Effector memory CD4-positive, alpha-beta T cell (primary cell): ENCODE measurements at places on chromosomes 11 and 22.

DNA sequence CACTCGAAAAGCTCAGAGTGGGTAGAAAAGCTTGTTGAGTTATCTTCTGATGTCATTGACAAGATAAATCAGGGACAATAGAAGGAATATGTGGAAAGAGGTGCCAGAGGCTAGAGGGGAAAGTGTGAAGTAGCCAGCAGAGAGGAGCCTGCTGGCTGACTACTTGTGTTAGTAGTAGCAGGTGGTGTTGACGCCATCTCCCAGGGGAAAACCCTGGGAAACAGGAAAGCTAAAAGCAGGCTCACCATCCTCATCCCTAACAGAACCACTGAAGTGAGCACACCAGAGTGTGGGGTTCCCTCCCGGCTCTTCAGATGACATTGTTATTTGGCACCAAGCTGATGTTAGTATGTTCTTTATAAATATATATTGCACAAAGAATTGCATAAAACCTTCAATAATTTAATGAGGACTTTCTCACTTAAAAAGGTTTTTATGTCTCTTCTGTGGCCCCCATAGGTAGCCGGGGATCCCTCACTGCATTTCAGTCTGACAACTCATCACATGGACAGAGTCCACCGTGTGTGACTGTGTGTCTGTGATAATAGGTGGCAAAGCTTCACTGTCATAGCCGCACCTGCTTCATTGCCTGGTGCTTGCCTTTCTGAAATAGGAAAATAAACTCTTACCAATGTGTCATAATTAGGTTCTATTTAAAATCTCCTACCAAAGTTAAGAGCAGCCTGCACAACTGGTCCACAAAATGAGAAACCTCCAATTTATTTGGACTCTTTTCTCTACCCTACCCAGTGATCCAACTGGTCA, 63.2 kb upstream of the TOP3B start:
- no peak for DNase-seq

- DNase-seq: no peak
Observed at GRCh38 chr22:36901411-36902142, 11.9 kb upstream of the CSF2RB start.

- DNase-seq: no peak
Observed at GRCh38 chr11:62245271-62245753, 3.3 kb downstream of the SCGB1D2 start.

- DNase-seq: no peak
Observed at GRCh38 chr11:133041928-133042882, 490.1 kb downstream of the OPCML start.

- DNase-seq: no peak
Observed at GRCh38 chr11:132941024-132941646, 591.2 kb downstream of the OPCML start.

DNA sequence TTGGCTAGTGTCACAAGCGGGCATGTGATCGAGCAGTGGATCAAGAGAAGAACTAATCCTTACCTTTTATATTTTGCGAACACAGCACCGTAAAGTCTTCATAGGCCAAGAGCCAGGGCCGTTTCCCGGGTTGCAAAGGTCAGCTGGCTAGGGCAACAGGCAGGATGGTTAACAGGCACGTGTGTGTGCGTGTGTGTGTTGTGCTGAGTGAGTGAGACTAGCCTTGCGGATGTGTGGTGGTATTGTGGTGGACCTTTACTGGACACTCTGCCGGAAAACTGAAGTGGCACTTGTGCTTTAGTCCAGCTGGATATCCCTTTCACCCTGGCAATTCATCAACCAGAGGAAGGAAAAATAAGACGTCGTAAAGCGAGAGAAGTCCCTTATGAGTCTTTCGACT, 176.7 kb downstream of the BCR start:
- no peak for DNase-seq

DNA sequence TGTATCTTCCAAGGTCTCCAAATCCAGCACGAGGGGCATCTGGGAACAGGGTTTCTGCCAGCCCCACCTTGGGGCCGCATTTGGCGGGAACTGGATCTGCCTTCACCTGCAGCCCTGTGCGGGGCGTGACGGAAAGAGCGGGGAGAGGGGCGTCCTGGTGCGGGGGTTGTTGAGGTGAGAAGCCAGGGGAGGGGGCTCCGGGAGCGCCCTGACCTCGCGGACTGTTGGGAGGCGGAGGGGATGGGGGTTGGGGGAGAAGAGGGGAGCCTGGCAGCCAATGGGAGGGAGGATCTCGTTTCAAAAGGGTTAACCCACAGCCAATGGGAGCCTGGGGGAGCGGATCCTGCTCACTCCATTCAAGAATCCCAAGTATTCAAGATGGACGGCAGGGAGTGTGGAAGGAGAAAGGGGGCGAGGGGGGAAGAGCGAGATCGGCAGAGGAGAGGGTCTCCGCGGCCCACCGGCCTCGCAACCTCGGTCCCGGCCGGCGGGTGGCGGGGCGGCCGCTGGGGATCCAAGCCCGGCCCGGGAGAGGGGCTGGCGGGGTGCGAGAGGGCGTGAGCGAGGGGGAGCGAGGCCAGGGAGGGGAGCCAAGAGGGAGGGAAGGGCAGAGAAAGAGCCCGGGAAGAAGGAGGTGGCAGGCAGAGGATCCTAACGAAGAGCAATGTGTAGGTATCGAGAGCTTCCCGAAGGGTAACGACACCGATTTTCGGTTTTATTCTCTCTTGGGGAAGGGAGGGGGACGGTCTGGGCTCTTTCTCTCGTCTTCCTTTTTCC, 11.5 kb downstream of the YPEL4 start:
- no peak for DNase-seq

- DNase-seq: no peak
Observed at GRCh38 chr11:68509066-68509465, 48.5 kb downstream of the PPP6R3 start.

- no peak for DNase-seq
Observed at GRCh38 chr22:46592390-46592872, 27.8 kb upstream of the GRAMD4 start.

DNA sequence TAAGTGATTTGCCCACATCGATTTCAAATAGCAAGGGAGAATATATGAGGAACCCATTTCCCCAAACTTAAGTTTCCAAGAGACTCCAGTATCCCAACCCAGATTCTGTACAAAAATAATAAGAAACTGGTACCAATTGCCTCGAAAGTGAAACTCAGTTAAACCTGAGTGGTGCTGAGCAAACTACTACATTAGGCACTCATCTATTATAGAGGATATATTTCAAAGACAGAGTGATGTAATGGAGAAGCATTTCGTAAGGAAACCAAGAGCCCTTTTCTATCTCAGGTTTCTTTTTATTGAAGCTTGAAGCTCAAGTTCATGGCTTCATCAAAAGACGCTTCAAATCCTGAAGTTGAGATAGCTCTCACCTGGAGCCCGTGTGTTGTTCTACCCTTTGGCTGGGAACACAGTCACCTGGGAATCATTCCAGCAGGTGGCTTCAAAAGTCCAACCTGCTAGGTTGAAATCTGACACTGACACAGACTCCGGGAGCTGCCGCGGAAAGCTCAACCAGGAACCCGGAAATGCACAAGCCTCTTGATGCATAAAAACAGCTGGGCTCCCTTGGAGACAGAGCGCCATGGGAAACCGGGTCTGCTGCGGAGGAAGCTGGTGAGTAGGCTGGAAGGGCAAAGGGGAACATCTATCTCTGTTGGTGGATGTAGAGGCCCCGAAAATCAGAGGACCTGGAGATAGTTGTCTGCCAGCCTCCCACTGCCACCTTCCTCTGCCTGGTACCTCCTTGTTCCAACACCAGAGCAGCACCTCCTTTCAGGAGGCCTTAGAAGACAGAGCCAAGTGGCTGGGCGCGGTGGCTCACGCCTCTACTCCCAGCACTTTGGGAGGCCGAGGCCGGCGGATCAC, at the start of gene C11orf52:
C11orf52 (plus strand) TSS at position 524 of the 867 bp plus-strand sequence; CDS start at position 584, 60 bp downstream.
- DNase-seq: no peak

DNA sequence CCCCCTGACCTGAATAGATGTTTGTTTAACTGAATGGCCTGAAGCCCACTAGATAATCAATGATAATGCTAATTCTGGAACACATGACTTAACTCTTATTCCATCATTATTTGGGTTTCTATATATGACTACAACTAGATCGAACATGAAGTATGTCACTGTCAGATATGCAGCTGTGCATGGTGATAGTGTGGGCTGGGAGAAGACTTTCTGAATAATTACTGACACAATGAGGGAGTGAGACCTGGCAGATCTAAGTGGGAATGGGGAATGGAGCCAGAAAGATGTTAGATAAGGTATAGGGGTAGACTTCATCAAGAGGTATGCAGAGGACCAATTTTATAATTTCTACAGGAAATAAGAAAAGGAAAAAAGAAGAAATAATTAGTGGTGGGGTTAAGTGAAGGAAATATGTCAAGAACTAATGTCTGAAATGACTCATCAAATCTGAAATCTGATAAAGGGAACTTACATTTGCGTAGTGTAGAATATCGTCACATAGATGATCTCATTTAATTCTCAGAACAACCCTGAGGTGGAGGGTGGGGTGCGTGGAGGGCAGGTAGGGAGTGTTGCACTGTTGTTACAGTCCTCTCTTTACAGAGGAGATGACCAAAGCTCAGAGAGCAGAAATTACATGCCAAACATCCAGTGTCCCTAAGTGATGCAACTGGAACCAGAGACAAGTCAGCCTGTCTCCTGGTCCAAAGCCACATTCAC, 68.2 kb upstream of the EED start:
- DNase-seq: no peak

GRCh38 chr11:33266393-33267215, 9.4 kb downstream of the HIPK3 start:
- no peak for DNase-seq

DNA sequence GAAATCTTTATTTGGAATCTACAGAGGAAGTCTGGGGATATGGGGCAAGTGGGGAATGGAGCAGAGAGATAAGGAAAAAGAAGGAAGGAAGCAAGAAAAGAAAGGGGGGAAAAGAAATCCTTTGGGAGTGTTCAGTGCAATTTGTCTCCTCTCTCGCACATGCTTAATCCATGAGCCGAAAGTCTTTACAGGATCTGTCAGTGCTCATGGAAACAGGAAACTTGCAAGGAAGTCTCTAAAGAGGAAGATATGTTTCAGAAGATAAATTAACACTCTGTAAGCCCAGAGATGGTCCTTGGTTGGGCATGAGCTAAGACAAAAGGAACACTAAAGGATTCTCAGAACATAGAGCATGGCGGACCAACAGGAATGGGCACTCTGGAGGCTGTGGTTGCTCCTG, 47.9 kb upstream of the FLI1 start:
- no peak for DNase-seq

DNA sequence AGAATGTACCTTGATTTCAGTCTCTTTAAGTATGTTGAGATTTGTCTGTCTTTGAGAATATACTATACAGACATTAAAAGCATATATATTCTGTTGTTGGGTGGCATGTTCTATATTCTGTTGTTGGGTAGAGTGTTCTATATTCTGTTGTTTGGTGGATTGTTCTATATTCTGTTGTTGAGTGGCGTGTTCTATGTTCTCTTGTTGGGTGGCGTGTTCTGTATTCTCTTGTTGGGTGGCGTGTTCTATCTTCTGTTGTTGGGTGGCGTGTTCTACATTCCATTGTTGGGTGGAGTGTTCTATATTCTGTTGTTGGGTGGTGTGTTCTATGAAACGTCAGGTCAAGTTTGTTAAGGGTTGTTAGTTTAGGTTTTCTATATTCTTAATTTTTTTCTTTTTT, 27.1 kb upstream of the CTTN start:
- DNase-seq: no peak

- no peak for DNase-seq
Observed at GRCh38 chr11:1701091-1701807, 4.3 kb downstream of the KRTAP5-6 start.

GRCh38 chr11:5992604-5993251, 5.9 kb upstream of the OR52L1 start:
- DNase-seq: no peak

GRCh38 chr11:44928816-44929215, 21.9 kb downstream of the TP53I11 start:
- DNase-seq: no peak

DNA sequence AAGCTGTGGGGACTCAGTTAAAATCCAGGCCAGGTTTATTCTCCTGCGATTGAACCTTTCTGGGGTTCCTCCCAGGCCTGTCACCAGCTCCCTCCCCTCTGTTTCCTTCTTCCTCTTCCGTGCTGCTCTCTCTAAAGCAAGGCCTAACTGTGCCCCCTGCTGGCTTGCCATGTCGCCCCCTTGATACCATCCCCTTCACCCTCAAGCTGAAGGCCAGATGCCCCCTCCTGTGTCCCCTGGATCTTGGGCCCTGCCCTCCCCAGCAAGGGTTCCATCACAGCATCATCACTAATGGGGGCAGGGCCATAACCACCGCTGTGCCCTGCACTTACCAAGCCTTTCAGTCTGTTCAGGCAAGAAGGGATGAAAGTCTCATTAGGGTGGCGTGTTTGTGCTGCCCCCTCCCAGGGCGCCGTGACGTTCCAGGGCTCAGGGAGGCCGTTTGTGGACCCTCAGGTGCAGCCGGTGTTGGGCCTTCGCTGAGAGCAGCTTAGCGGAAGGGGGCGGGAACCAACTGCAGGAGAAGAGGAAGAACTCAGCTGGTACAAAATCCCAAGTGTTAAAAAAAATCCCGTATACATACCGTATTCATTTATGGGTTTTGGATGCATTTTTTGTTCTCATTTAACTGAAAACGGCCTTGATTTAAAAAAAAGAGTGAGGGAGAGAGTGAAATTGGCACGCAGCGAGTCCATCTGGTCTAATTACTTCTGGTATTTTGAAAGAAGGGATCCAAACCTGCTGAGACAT, 69.9 kb downstream of the MPPED1 start:
- DNase-seq: no peak

DNA sequence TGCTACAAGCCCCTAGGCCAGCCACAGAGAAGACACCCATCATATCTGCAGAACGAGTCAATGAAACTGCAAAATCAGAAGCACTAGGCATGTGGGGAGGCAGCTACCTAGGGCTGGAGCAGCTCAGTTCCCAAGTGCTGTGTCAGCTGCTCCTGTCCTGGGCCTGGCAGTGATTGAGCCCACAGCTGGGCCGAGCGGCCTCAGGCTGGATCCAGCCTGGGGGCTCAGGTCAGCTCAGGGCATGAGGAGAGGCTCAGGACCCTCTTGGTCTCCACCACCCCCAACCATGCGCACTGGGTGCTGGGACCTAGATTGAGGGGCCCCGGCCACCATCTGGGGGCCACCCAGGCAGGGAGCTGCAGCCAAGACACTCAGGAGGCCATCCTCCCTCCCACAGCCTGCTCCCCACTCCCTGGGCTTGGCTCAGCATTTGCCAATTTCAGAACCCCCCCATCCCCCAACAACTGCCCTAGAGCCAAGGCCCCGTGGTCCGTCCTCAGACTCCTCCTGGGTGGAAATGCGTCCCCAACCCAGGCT, 2.4 kb upstream of the TNNT3 start:
- DNase-seq: no peak

- DNase-seq: no peak
Observed at GRCh38 chr11:110156503-110156902, 63.3 kb downstream of the ZC3H12C start.

DNA sequence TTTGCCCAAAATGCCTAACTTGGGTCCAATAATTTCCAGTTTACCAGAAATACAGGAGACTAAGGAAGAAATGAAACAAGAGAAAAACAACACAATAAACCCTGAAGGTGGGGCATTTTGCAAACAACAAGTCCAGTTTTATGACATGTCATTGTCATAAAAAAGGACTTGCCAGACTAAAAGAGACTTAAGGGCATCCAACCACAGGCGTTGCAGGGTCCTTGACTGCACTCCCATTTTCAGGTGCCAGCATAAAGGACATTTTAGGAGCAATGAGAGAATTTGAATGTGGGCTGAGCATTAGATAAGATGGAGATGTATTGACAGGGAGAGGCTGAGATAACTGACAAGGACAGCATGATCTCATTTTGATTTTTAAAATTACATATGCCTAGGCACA, 28.1 kb upstream of the DAGLA start:
- no peak for DNase-seq

GRCh38 chr22:32707971-32708370, 93.5 kb upstream of the TIMP3 start:
- no peak for DNase-seq

GRCh38 chr11:12508151-12508751, 130.9 kb downstream of the PARVA start:
- no peak for DNase-seq
